ENCODE measurements at places on chromosomes 6 and 20.

- no peak for DNase-seq
These were observed 394.7 kb downstream of the THBS2 start for GRCh38 chr6:168858926-168859325.

GRCh38 chr6:104862456-104862855, 2.7 kb upstream of the HACE1 start:
- no peak for DNase-seq

DNA sequence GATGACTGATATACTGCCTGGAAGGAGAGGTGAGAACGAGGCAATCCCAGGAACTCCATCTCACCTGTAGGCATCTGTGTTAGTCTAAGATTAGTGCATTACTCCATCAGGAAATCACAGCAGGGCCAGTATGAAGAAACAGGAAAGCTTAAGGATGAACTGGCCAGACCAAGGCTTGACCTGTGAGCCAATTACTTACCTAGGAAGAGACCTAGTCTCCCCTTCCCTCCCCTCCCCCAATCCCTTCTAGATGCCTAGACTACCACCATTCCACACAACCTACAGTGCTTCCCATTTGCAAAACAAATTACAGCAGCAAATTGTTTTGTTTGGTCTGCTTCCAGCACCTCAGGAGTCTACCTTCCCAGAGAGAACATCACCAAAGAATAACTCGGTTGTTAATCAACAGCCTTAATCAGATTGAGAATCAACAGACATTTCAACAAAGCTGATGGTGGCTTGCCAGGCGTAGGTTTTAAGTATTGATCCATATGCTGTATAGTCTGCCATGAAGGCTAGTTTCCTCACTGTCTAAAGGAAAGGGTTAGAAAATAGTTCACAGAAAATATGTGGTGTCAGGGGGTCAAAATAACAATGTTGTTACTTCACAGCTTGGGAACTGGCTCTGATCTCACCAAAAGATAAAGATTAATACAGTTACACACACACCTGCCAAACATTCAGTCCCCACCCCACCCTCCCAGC, 10.1 kb downstream of the PKHD1 start:
- DNase-seq = no peak

GRCh38 chr6:106080763-106081095, 5.4 kb upstream of the PRDM1 start:
- DNase-seq = no peak

GRCh38 chr6:33845031-33845745, 41.4 kb upstream of the MLN start:
- no peak for DNase-seq

GRCh38 chr6:16749516-16750485, 11.5 kb downstream of the ATXN1 start:
- DNase-seq = no peak

DNA sequence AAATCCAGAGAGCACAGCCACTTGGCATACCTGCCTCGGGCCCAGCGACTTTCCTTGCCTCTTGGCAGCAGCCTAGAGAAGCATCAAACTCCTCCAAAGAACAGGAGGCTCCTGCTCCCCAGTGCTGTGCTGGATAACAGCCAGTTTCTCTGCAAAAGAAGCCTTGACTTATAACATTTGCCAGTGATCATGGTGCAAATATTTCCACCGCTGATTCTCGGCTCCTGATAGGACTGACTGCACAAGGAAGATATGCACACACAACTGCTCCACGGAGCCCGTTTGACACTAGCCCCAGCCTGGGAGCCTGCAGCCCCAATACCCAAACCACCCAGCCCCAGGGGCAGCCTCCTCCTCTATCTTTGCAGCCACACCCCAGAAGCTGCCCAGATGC, 17.5 kb downstream of the ACSS1 start:
- DNase-seq = no peak

- DNase-seq = no peak
These were observed 7.2 kb upstream of the ACSS1 start for GRCh38 chr20:25065072-25065624.

DNA sequence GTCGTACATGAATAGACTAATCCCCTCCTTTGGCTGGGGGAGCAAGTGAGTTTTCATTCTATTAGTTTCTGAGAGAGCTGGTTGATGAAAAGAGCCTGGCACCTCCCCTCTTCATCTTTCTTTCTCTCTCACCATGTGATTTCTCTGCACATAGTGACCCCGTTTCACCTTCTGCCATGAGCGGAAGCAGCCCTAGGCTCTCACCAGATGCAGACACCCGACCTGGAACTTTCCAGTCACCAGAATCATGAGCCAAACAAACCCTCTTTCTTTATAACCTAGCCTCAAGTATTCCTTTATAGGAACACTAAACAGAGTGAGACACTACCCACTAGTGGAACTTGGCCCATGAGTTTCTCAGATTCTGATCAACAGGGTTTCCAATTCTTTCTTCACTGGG, 16.4 kb downstream of the OTOR start:
- DNase-seq = no peak

GRCh38 chr20:63123331-63123741, 92.6 kb downstream of the YTHDF1 start:
- no peak for DNase-seq

DNA sequence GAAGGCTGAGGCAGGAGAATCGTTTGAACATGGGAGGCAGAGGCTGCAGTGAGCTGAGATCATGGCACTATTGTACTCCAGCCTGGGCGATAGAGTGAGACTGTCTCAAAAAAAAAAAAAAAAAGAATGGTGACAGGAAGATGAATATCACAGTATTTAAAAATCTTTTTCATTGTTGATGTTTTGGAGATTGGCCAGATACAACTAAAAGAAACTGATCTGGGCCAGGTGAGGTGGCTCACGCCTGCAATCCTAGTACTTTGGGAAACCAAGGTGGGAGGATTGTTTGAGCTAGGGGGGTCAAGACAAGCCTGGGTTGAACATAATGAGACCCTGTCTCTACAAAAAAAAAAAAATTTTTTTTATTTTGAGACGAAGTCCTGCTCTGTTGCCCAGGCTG, 52.1 kb downstream of the TRAF3IP2 start:
- DNase-seq = no peak

- no peak for DNase-seq
These were observed 33.9 kb downstream of the EDN1 start for GRCh38 chr6:12324099-12324498.

DNA sequence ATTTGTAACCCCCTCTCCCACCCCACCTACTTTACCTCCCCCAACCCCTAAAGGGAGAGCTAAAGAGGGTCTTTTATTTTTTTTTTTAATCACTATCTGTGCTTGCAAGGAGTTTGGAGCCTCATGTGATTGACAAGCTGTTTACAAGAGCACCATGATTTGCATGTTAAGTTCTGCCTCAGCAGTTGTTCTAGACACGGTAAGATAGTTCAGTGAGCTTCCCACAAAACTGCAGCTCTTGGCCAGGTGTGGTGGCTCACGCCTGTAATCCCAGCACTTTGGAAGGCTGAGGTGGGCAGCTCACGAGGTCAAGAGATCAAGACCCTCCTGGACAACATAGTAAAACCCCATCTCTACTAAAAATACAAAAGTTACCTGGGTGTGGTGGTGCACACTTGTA, 5.0 kb upstream of the PXDC1 start:
- DNase-seq = no peak

DNA sequence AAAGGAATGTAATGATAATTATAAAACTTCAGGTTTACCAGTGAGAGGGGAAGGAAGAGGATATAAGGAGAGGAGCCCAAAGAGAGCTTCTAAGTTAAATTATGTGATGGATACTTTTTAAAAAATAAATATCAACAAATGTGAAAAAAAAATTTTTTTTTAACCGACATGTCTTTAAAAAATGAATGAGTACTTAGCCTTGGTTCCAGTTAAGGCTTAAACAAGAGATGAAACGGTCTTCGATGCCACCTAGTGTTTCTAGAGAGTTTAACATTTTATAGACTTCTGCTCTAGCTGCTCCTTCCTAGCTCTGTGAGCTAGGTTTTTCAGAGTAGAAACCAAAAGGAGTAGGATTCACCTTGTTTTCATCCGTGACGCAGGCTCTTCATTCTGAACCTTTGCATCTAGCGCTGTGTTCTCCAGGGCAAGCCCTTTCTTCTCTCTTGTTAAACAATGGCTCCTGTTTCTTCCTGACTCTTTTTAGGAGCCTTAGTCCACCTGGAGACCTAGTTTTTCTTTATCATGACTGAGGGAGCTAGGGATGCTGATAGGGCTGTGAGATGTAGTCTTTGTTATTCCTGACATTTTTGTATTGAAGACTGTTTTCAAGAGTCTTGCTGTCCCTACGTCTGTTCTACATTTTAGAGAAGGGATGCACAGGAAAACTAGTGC, 42.4 kb upstream of the GNRH2 start:
- DNase-seq = no peak

Measured in stimulated activated CD4-positive, alpha-beta T cell treated with anti-CD3 and anti-CD28 coated beads, Interleukin-1b, Interleukin-23, amount 100 ng/mL, for 48 hours (primary cell).